ENCODE measurements at places on chromosomes 4 and X. TPM values are rescaled to one million over a fixed set of nuclear protein-coding genes. Genes with fewer than 3 reads are reported as not detected.

The EFHC2 gene
- total RNA-seq = 0.17 TPM

The PAGE2B gene
- not detected for total RNA-seq

The FAM47C gene
- total RNA-seq = not detected

The NKAP gene
- 4.8 TPM for total RNA-seq

The ADH1B gene
- not detected for total RNA-seq

The HSD17B11 gene
- 32.4 TPM for total RNA-seq

The SYAP1 gene
- total RNA-seq = 26.2 TPM
